ENCODE measurements at places on chromosomes 6 and 20. TPM values are rescaled to one million over a fixed set of nuclear protein-coding genes. Genes with fewer than 3 reads are reported as not detected.

Gene RAB44
- not detected for total RNA-seq

Gene SLC22A2
- total RNA-seq, result 0.18 TPM

Gene PRL
- total RNA-seq, result not detected

Gene COMMD7
- 36.1 TPM for total RNA-seq

Gene TNFRSF6B
- total RNA-seq, result 10.3 TPM

Gene PTCRA
- not detected for total RNA-seq

Gene FARS2
- 12.4 TPM for total RNA-seq

Gene DPPA5
- total RNA-seq, result not detected

Gene AGER
- 5.0 TPM for total RNA-seq

Gene RIMS1
- total RNA-seq, result 0.92 TPM

Gene NHSL1
- total RNA-seq, result 8.4 TPM

DNA sequence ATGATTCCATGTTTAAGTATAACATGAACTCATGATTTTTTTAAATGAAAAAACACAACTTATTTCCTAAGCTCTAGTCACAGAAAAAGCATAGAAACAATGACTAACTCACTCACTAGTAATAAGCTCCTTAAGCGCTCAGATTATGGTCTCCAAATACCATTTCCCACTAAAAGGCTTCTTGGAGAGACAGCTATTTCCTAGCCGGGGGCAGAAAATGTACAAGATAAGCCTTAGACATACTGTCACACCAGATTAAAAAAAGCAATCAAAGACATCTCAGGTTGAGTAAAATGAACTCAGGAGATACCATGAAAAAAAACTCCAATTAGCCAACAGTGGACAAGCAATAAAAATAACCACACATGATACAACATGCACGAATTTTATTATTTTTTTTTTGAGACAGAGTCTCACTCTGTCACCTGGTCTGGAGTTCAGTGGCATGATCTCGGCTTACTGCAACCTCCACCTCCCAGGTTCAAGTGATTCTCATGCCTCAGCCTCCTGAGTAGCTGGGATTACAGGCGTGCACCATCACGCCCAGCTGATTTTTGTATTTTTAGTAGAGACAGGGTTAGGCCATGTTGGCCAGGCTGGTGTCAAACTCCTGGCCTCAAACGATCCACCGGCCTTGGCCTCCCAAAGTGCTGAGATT is 14.9 kb downstream of the SRPK1 start:
- H3K27ac ChIP-seq, result no peak overlapping the region
- no peaks in the 10 kb centered on the region for H3K36me3 ChIP-seq
- H3K27me3 ChIP-seq, result no peaks in the 10 kb centered on the region
- no peak overlapping the region for H3K4me3 ChIP-seq
- H3K4me1 ChIP-seq, result no peaks in the 10 kb centered on the region
- DNase-seq, result peak; percentile 14

GRCh38 chr6:38566295-38567030 is 73.3 kb downstream of the BTBD9 start:
- H3K4me1 ChIP-seq, result no peaks in the 10 kb centered on the region
- H3K27me3 ChIP-seq, result no peaks in the 10 kb centered on the region

DNA sequence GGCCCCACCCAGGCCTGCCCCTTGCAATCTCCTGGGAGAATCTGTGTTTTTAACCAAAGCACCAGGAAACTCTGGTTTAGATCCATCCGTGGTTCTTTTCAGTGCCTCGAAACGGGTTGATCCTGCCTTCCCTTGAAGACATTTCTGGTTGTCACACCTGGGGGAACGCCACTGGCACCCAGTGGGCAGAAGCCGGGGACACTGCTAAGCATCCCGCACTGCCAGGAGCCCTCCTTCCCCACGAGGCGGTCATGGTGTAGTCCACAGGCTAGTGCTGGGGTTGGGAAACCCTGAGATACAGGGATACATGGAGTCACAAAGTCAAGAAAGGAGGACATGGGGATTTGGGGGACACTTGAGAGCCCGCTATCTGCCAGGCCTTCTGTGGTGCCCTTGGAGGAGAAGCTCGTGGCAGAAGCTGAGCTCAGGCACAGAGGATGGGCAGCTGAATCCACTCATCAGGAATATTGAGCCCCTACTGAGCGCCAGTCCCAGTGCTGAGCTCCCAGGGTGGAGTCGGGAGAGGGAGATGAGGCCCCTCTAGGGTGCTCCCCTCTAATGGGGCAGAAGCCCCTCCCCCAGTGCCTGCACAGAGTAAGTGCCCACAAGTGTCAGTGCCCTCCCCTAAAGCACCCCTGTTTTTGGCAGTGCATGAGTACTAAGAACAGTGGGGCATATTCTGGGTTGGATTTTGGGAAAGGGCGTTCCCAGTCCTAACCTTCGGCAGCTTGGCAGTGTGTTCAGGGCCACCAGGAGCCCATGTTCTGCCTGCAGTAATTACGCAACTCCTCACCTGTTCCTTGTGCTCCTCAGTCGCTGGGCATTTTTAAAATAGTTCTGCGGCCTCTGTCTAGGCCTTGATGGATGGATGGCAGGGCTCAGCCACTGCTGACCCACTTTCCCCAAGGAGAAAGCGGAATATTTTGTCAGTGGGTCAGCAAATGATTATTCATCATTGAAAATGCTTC is 25.6 kb upstream of the PHACTR3 start:
- H3K27me3 ChIP-seq, result peaks cover 42% of the 10 kb centered on the region
- H3K4me1 ChIP-seq, result no peaks in the 10 kb centered on the region

GRCh38 chr6:164169355-164169754 is 754.8 kb downstream of the QKI start:
- no peak overlapping the region for H3K4me3 ChIP-seq
- no peaks in the 10 kb centered on the region for H3K4me1 ChIP-seq
- no peaks in the 10 kb centered on the region for H3K27me3 ChIP-seq
- H3K36me3 ChIP-seq, result no peaks in the 10 kb centered on the region
- no peak for DNase-seq

- H3K4me3 ChIP-seq, result no peak overlapping the region
- H3K27ac ChIP-seq, result no peak overlapping the region
- no peaks in the 10 kb centered on the region for H3K36me3 ChIP-seq
- H3K27me3 ChIP-seq, result no peaks in the 10 kb centered on the region
- no peaks in the 10 kb centered on the region for H3K4me1 ChIP-seq
Observed at GRCh38 chr6:56299916-56300315, 52.5 kb upstream of the COL21A1 start.

DNA sequence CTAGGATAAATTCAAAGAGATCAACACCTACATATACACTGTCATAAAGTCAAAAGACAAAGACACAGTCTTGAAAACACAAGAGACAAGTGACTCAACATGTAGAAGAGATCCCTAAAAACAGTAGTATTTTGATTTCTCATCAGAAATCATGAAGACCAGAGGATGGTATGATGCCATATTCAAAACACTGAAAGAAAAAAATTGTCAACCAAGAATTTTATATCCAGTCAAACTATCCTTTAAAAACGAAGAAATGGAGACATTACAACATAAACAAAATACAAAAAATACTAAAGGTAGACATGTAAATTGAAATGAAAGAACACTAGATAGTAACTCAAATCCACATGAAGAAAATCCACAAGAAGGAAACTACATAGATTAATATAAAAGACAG is 27.3 kb upstream of the HBS1L start:
- peaks cover 4% of the 10 kb centered on the region for H3K4me1 ChIP-seq
- no peak overlapping the region for H3K4me3 ChIP-seq
- no peaks in the 10 kb centered on the region for H3K36me3 ChIP-seq
- DNase-seq, result no peak

DNA sequence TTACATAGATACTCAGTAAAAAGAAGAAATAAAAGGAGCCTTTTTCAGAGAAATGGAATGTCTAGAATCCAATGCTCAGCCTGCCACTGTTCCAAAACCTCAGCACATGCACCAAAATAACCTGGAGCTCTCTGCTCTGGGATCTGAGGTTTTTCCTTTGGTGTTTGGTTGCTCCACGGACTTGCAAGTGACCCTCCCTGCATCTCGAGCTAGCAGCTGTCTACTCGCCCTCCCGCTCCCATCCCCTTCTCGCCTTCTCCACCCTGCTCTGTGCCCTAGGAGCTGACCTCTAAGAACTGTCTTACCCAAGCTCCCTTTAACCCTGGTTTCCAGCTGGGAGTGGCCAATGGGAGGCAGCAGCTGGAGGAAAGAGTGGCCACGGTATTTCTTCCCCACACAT is 35.1 kb upstream of the FAM210B start:
- H3K4me1 ChIP-seq, result no peaks in the 10 kb centered on the region
- H3K36me3 ChIP-seq, result no peaks in the 10 kb centered on the region
- no peak overlapping the region for H3K4me3 ChIP-seq
- H3K27ac ChIP-seq, result no peak overlapping the region

GRCh38 chr6:47094241-47094925 is 52.3 kb upstream of the ADGRF1 start:
- DNase-seq, result peak; percentile 38
- no peaks in the 10 kb centered on the region for H3K27me3 ChIP-seq
- no peaks in the 10 kb centered on the region for H3K36me3 ChIP-seq
- H3K4me1 ChIP-seq, result no peaks in the 10 kb centered on the region
- H3K27ac ChIP-seq, result no peak overlapping the region

DNA sequence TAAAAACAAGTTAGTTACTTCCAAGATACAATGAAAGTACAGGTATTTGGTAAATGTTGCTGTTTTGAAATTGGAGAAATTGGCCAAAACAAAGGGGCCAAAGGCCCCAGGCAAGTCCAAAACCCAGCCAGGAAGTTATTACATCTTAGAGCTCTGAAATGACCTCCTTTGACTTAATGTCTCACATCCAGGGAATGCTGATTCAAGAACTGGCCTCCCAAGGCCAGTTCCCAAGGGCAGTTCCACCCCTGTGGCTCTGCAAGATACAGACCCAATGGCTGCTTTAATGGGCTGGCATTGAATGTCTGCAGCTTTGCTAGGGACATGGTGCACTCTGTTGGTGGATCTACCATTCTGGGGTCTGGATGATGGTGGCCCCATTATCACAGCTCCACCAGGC is 217.3 kb upstream of the FKBP1C start:
- DNase-seq, result no peak
- H3K27ac ChIP-seq, result no peak overlapping the region
- no peaks in the 10 kb centered on the region for H3K36me3 ChIP-seq

DNA sequence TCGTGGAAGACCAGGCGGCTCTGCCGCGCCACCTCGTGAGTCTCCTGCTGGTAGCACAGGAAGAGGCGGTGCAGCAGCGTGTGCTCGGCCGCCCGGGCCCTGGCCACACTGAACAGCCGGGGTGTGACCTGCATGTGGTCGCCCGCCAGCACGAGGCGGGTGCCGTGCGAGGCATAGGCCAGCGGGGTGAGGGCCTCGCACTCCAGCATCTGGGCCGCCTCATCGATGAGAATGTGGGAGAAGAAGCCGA is 7.0 kb downstream of the HELZ2 start:
- H3K4me1 ChIP-seq, result no peaks in the 10 kb centered on the region
- H3K4me3 ChIP-seq, result no peak overlapping the region
- H3K36me3 ChIP-seq, result no peaks in the 10 kb centered on the region
- no peak overlapping the region for H3K27ac ChIP-seq

- no peak overlapping the region for H3K4me3 ChIP-seq
- H3K4me1 ChIP-seq, result no peaks in the 10 kb centered on the region
- peaks cover 86% of the 10 kb centered on the region for H3K27me3 ChIP-seq
- H3K36me3 ChIP-seq, result no peaks in the 10 kb centered on the region
- DNase-seq, result no peak
Observed at GRCh38 chr20:2089447-2089846, 12.2 kb upstream of the STK35 start.

- H3K4me3 ChIP-seq, result no peak overlapping the region
- no peaks in the 10 kb centered on the region for H3K36me3 ChIP-seq
- H3K27ac ChIP-seq, result no peak overlapping the region
- no peak for DNase-seq
- H3K27me3 ChIP-seq, result no peaks in the 10 kb centered on the region
- H3K4me1 ChIP-seq, result no peaks in the 10 kb centered on the region
Observed at GRCh38 chr6:148249679-148250375, 92.8 kb upstream of the SASH1 start.

- no peak for DNase-seq
- H3K4me3 ChIP-seq, result no peak overlapping the region
- no peaks in the 10 kb centered on the region for H3K4me1 ChIP-seq
- H3K36me3 ChIP-seq, result peaks cover 20% of the 10 kb centered on the region
- H3K27me3 ChIP-seq, result no peaks in the 10 kb centered on the region
Observed at GRCh38 chr20:17627101-17627955, 54.7 kb downstream of the RRBP1 start.

GRCh38 chr20:37355252-37356180 is 9.6 kb downstream of the SRC start:
- H3K4me3 ChIP-seq, result no peak overlapping the region
- H3K27me3 ChIP-seq, result no peaks in the 10 kb centered on the region
- H3K27ac ChIP-seq, result no peak overlapping the region
- no peaks in the 10 kb centered on the region for H3K4me1 ChIP-seq
- no peak for DNase-seq

GRCh38 chr6:13014504-13015378 is 298.2 kb downstream of the PHACTR1 start:
- H3K4me1 ChIP-seq, result peaks cover 18% of the 10 kb centered on the region
- DNase-seq, result peak; percentile 25
- peak overlapping the region; percentile 73 for H3K4me3 ChIP-seq
- H3K27me3 ChIP-seq, result peaks cover 64% of the 10 kb centered on the region
- no peak overlapping the region for H3K27ac ChIP-seq

- H3K4me1 ChIP-seq, result no peaks in the 10 kb centered on the region
- H3K27ac ChIP-seq, result no peak overlapping the region
- DNase-seq, result no peak
- no peaks in the 10 kb centered on the region for H3K36me3 ChIP-seq
- H3K27me3 ChIP-seq, result no peaks in the 10 kb centered on the region
Observed at GRCh38 chr20:40506537-40506939, 182.5 kb downstream of the MAFB start.

DNA sequence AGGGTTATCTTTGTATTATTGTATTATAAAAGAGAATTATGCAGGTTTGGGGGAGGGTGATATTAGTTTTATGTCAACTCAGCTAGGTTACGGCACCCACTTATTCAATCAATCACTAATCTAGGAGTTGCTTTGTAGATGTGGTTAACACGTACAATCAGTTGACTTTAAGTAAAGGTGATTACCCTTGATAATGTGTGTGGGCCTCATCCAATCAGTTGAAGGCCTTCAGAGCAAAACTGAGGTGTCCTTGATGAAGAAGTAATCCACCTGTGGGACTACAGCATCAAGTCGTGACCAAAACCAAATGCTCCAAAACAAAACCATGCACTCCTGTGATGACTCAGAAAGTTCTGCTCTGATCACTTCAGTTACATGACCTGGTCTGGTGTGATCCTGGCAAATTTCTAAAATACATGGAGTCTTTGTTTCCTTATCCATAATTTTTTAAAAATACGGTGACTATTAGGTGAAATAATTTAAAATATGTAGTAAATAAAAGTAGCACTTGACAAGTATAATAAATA is 114.1 kb downstream of the IYD start:
- H3K27me3 ChIP-seq, result no peaks in the 10 kb centered on the region
- H3K4me1 ChIP-seq, result no peaks in the 10 kb centered on the region
- H3K36me3 ChIP-seq, result no peaks in the 10 kb centered on the region
- H3K4me3 ChIP-seq, result no peak overlapping the region
- no peak for DNase-seq
- no peak overlapping the region for H3K27ac ChIP-seq

- no peak overlapping the region for H3K27ac ChIP-seq
- no peaks in the 10 kb centered on the region for H3K4me1 ChIP-seq
- no peaks in the 10 kb centered on the region for H3K27me3 ChIP-seq
- H3K4me3 ChIP-seq, result no peak overlapping the region
- no peaks in the 10 kb centered on the region for H3K36me3 ChIP-seq
Observed at GRCh38 chr20:56202493-56203077, 45.9 kb upstream of the MC3R start.

- no peaks in the 10 kb centered on the region for H3K36me3 ChIP-seq
- peak overlapping the region; percentile 46 for H3K27ac ChIP-seq
- H3K4me1 ChIP-seq, result peaks cover 43% of the 10 kb centered on the region
Observed at GRCh38 chr6:119340796-119341487, 8.6 kb downstream of the MAN1A1 start.

- no peaks in the 10 kb centered on the region for H3K36me3 ChIP-seq
- peaks cover 5% of the 10 kb centered on the region for H3K4me1 ChIP-seq
- no peaks in the 10 kb centered on the region for H3K27me3 ChIP-seq
- H3K27ac ChIP-seq, result no peak overlapping the region
Observed at GRCh38 chr6:42021847-42022754, 28.2 kb upstream of the TAF8 start.

Measured in cardiac muscle cell (in vitro differentiated cells and primary cell).